Smooth muscle cell of bladder (primary cell): ENCODE measurements at places on chromosomes 4 and X. TPM values are rescaled to one million over a fixed set of nuclear protein-coding genes. Genes with fewer than 3 reads are reported as not detected.

MAP3K15 gene
- total RNA-seq: 0.09 TPM in 1 of 2 replicates, not detected in the other

SMIM10L2A gene
- 0.28 and 0.83 TPM in 2 replicates for total RNA-seq

ADGRG4 gene
- not detected in 2 replicates for total RNA-seq

MGST2 gene
- 2.7 and 9.3 TPM in 2 replicates for total RNA-seq

P2RY4 gene
- under 0.01 and 0.18 TPM in 2 replicates for total RNA-seq

RAB28 gene
- 12.3 and 12.8 TPM in 2 replicates for total RNA-seq

CYTL1 gene
- total RNA-seq: 3.1 and 53.0 TPM in 2 replicates

GLUD2 gene
- total RNA-seq: 1.00 and 1.3 TPM in 2 replicates

ART3 gene
- total RNA-seq: 0.09 and 0.28 TPM in 2 replicates

XAGE1A gene
- not detected in 2 replicates for total RNA-seq

MAPK10 gene
- 14.4 and 26.0 TPM in 2 replicates for total RNA-seq

TMEM192 gene
- 3.6 and 6.3 TPM in 2 replicates for total RNA-seq

TCEAL8 gene
- total RNA-seq: 119 and 133 TPM in 2 replicates

IL21 gene
- total RNA-seq: not detected in 2 replicates

NEXMIF gene
- under 0.01 and 0.09 TPM in 2 replicates for total RNA-seq

GAB1 gene
- 5.8 and 6.1 TPM in 2 replicates for total RNA-seq

PCDH7 gene
- total RNA-seq: 6.7 and 52.8 TPM in 2 replicates

COL25A1 gene
- 0.55 and 0.57 TPM in 2 replicates for total RNA-seq

CHRDL1 gene
- 0.14 and 0.46 TPM in 2 replicates for total RNA-seq

MFAP3L gene
- 1.7 and 4.0 TPM in 2 replicates for total RNA-seq

TCP11X2 gene
- total RNA-seq: not detected in 2 replicates

HPRT1 gene
- 11.7 and 14.8 TPM in 2 replicates for total RNA-seq

PRR32 gene
- total RNA-seq: not detected in 2 replicates

TMEM31 gene
- total RNA-seq: 0.14 TPM in 1 of 2 replicates, not detected in the other

RENBP gene
- 2.0 and 2.6 TPM in 2 replicates for total RNA-seq

CLGN gene
- 5.8 and 7.5 TPM in 2 replicates for total RNA-seq

GYG2 gene
- total RNA-seq: 11.4 and 13.5 TPM in 2 replicates

PPEF1 gene
- total RNA-seq: 0.18 and 0.85 TPM in 2 replicates
